ENCODE measurements at places on chromosomes 5 and 9. TPM values are rescaled to one million over a fixed set of nuclear protein-coding genes. Genes with fewer than 3 reads are reported as not detected.

The SH3RF2 gene
- 3.2 TPM for total RNA-seq

The COL27A1 gene
- 11.1 TPM for total RNA-seq

The NEUROG1 gene
- total RNA-seq = not detected

The ANKRD18A gene
- 4.9 TPM for total RNA-seq

The CD74 gene
- total RNA-seq = not detected

The PDZD2 gene
- total RNA-seq = not detected

The KIF12 gene
- 2.0 TPM for total RNA-seq

The IER5L gene
- total RNA-seq = 74.3 TPM

The PCDH12 gene
- not detected for total RNA-seq

The PROB1 gene
- total RNA-seq = 0.19 TPM

The PFDN1 gene
- 92.7 TPM for total RNA-seq

The WASHC1 gene
- total RNA-seq = 12.4 TPM

The PNPLA7 gene
- 0.61 TPM for total RNA-seq

The NUDCD2 gene
- 31.6 TPM for total RNA-seq

The PRLR gene
- 0.16 TPM for total RNA-seq

The MLLT3 gene
- total RNA-seq = 15.3 TPM

The WDR38 gene
- not detected for total RNA-seq

The SAXO1 gene
- total RNA-seq = not detected

The IFNA21 gene
- total RNA-seq = not detected

The CNTNAP3 gene
- 11.2 TPM for total RNA-seq

The SLC6A19 gene
- total RNA-seq = not detected

The ACSL6 gene
- not detected for total RNA-seq

The ADAMTS16 gene
- total RNA-seq = 1.1 TPM

The SUSD3 gene
- total RNA-seq = 0.71 TPM
